Activated naive CD4-positive, alpha-beta T cell (primary cell): ENCODE measurements at places on chromosomes 12 and 14.

DNA sequence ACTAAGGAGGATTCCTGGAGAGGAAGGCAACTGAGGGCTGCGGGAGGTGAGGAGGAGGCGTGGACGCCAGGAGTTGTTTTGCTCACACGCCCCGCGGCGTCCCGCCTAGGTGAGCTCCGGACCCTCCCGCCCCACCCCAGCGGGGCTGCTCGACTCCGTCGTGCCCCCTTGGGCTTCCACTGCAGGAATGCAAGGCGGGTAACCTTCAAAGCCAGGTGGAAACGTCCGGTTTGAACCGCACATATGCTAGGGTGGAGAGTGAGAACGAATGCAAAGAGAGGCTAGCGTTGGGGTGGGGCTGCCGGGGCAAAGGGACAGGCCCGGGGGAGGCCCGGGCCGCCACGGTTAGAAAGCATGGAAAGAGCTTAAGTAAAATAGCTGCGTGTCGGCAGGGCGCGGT is 5.4 kb upstream of the DPPA3 start:
- no peak for DNase-seq

GRCh38 chr14:91324606-91325575 is 80.4 kb upstream of the GPR68 start:
- no peak for DNase-seq

DNA sequence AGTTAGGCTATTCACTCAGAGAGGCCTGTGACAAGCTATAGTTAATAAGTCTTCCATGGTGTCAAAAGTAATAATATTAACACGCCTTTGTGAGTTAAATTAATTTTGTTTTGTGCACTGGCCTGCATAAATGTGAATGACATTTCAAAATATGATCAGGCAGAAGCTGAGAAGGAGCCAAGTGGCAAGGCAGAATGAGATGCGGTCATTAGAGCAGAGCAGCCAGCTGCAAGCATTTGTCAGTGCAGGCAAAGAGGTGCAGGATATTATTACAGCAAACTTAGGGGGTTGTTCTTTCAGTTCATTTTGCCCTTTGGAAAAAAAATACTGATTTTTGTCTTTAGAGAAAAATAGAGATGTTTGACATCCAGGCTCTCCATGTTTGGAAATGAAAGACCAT is 364.5 kb downstream of the PAWR start:
- no peak for DNase-seq

GRCh38 chr14:29442696-29443095 is 485.0 kb downstream of the PRKD1 start:
- DNase-seq = no peak

GRCh38 chr12:147242-147641 is 66.7 kb downstream of the SLC6A12 start:
- no peak for DNase-seq

- no peak for DNase-seq
Observed at GRCh38 chr12:93167841-93168492, 209.8 kb upstream of the NUDT4 start.

DNA sequence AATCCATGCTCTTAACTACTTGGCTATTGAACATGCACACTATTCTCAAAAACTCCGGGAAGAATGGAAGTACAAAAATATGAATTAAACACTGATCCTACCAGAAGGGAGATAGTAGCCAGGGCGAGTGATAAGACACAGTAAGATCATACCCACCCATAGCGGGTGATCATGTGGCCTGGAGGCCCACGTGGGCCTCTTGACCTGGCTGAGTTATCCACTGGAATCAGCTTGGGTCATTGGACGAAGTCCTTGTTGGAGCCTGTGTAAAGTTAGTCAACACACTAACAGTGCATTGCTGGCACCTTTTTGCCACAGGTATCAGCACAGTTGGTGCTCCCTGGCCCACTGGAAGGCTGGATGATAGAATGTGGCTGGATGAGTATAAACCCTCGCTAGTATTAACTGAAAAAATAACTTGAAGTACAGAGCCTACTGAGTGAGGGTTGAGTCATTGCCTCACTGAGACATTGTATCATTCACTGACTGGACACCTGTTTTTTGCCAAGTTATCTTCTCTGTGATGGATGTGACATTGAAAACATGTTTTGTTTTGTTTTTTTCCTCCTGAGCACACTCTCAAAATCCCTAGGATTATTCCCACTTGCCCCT is 149.2 kb upstream of the FUT8 start:
- DNase-seq = no peak

DNA sequence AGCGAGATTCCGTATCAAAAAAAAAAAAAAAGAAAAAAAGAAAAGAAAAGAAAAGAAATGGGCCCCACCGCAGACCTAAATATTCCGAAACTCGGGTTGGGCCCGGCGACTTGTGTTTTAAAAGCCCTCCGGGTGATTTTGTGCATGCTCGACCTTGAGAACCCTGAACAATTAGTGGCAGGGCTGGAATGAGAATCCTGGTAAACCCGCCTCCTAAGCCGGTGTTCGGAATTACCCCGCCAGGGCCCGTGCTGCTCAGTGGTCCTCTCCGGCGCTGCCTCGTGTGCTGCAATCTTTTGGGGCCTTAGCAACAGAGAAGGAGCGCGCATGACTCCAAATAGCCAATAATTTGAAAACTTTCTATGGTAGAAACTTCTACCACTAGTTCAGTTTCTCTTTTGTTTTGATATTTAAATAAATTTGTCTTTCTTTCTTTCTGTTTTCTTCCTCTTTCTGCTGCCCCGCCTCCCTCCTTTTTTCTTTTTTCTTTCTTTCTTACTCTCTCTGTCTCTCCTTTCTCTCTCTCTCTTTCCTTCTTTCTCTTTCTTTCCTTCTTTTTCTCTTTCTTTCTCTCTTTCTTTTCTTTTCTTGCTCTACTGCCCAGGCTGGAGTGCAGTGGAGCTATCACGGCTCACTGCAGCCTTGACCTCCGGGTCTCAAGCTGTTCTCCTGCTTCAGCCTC is 1.5 kb upstream of the GALNT6 start:
- DNase-seq = no peak
